ENCODE measurements at places on chromosomes 11 and 22.

- DNase-seq, result no peak
Measured at GRCh38 chr22:25722626-25723025, 19.4 kb upstream of the MYO18B start.

DNA sequence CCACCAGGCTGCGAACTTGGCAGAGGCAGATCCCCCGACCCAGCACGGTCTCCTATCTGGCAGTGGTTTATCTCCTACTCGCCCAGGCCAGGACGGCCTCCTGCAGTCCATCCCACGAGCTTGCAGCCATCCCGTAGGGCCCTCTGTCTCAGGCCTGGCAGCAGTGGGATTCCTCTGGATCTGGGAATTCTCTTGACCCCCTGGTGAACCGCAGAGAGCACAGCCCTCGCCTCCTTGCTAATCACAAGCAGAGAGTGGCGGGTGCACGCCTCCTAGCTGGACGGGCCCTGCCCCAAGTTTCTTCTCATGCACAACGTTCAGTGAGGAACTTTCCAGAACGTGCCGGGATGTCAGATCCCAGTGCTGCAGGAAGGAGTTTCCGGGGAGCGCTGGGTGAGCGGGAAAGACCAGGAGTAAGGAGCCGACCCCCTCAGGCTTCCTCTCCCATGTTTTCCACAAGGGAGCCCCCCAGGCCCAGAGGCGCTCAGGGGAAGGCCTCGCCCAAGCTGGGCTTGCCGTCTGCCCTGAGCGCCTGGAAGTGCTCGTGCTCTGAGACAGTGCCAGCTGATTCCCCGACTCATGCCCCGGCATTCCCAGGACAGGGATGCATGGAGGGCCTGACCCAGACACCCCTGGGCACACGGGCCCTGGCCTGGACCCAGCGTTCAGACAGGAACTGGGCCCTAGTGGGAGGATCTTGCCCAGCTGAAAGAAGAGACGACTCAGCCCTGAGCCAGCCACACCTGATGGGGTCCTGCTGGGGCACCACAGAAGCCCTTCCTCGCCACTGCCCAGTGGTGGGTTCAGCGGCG lies 24.6 kb downstream of the IGF2 start:
- no peak for DNase-seq

- DNase-seq, result no peak
Measured at GRCh38 chr11:115939104-115939730, 435.0 kb upstream of the CADM1 start.

DNA sequence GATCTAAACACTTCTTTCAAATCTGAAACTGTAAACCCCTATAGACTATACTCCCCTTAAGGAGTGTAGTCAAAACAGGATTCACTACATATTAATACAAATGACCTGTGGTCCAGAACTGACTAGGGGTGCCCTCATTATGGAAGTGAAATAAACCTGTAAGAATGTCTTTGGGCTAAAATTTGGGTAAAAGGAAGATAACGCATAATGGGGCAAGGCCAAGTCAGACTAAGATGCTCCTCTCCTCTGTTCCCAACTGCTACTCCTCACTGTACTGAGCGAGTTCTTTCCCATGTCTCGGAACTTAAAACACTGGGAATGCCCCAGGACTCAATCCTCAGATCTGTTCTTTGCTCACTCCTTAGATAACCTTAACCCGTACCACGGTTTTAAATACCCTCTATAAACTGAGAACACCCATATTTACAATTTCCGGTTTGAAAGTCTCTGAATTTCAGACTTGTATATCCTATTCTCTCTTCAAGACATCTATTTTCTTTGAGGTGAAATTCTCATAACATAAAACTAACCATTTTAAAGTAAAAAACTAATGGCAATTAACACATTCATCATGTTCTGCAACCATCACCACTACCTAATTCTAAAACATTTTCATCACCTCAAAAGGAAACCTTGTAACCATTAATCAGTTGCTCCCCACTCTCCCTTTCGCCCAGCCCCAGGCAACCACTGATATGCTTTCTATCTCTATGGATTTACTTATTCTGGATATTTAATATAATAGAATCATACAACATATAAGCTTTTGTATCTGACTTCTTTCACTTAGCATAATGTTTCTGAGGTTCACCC lies 4.0 kb downstream of the THAP12 start:
- no peak for DNase-seq

- no peak for DNase-seq
Measured at GRCh38 chr11:65854161-65854592, 3.8 kb downstream of the CFL1 start.

GRCh38 chr11:33769542-33769941 lies 4.8 kb downstream of the FBXO3 start:
- DNase-seq, result no peak

DNA sequence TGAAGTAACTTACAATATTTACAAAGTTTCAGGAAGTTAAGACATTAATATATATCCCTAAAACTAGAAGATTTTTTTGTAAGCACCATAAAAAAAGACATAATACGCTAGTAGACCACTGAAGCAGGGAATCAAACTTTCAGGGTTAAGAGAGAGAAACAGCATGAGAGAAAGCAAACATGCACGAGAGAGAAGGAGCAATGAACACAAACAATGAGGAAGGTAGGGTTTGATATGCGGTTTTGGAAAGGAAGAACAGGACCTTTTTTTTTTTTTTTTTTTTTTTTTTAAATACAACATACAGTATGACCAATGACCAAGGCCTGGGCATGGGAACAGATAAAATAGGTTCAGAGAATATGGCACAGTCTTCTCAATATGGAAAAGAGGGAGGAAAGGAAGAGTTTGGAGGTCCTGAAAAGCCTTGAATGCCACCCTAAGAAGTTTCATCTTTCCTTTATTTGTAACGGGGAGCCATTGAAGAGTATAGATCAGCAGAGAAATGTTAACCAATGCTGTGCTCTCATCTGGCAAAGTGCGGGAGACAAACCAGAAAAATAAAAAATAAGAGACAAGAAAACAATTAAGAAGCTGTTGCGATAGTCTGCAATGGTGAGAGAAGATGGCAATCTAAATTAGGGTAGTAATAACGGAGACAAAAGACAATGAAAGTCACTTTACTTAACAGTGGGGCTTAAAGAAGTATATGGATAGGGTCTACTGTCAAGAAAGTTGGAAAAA lies 101.0 kb downstream of the USP35 start:
- no peak for DNase-seq

- DNase-seq, result no peak
Measured at GRCh38 chr11:44454666-44455065, 110.8 kb upstream of the CD82 start.

GRCh38 chr11:79705648-79706047 lies 264.8 kb upstream of the TENM4 start:
- DNase-seq, result no peak

DNA sequence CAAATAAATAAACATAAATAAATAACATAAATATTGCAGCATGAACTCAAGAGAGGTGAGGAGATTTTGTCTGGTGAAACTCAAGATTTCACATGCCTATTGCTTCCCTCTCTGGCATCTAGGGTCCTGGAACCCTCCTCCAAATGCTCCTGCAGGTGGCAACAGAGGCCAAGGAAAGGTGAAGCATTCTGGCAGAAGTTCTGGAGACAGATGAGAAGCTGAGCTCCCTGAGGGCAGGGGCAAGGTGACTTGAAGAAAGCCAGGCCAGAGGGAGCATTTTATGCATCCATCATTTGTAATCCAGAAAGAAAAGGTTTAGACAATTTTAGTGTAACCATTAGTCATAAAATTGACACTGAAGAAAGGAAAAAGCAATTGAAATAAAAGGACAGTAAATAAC lies 64.9 kb downstream of the ENDOD1 start:
- DNase-seq, result peak; percentile 82

- DNase-seq, result no peak
Measured at GRCh38 chr11:1770528-1770927, 6.8 kb upstream of the CTSD start.

DNA sequence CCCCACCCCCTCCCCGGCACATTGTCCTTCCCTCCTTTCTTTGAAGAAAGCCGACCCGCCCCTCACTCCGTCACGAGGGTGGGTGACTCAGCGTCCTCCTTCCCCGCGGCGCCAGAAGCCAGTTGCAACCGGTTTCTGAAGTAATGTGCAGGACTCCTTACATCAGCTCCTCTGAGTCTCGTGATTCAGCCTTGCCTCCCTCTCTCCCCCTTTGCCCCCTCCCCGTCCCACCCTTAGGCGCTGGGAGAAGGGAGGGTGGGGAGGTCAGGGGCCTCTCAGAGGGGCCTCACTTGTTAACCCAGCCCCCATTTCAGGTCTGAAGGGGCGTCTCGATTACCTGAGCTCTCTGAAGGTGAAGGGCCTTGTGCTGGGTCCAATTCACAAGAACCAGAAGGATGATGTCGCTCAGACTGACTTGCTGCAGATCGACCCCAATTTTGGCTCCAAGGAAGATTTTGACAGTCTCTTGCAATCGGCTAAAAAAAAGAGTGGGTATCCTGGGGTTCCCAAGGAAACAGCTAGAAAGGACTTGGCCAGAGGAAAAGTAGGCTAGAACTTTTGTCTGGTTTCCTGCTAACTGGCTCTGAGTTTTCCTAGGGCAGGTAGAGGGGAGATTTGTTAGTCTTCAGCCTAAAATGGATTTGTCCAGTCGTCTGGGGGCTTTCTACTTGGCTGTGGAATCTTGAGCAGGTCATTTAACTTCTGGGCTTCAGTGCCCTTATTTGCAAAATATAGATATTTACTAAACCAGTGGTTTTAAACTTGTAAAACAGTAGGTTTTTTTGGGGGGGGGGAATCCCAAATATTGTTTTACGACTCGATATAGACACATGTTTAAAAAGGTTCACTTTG lies 1.1 kb downstream of the SLC3A2 start:
- peak; percentile 98 for DNase-seq

DNA sequence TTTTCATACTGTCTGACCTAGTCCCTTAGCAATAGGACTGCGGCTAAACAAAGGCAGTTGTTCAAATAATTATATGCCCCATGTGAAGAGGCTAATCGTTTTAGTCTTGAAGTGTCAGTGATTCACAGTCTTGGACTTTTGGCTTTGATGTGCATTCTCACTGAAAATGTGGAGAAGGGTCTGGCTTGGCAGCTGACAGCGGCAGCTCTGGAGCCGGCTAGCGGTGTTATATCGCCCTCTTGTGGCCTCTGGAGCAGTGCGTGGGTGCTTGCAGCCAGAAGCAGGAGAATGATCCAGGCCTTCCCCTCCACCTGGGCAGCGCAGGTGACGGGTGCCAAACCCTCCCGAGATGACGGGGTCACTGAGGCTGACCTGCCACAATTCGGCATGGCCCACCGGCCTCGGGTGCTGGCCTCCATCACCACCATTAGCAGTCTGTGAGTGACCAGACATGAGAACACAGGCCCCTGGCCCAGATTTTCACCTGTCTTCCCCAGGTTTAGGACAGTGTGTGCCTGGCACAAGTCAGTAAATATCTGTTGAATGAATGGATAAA lies 90.3 kb upstream of the PITPNB start:
- DNase-seq, result peak; percentile 84

DNA sequence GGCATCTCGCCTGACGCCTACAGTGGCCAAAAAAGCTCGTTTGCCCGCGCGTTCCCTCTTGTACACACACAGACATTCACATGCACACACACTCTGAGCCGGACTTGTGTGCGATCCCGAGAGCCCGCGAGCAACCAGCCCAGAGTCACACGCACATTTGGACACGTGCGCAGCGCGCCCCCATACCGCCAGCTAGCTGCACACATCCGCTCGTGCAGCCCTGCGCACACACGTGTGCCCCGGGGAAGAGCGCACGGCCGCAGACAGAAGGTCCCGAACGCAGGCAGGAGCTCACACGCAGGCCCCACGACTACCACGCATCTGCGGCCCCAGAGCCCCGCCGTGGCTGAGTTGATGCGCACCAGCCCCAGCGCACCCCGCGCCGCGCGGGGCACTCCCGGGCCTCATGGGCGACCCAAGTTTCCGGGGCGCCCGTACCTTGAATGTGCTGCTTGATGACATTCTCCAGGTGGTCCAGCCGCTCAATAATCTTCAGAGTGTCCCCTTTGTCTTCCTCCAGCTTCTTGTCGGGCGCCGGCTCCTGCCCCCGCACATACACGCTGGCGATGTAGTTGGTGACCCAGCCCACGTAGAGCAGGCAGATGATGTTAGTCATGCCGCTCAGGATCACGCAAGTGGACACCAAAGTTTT lies 758 bp downstream of the GALNT18 start:
- peak; percentile 44 for DNase-seq

GRCh38 chr11:112983887-112984286 lies 22.7 kb downstream of the NCAM1 start:
- no peak for DNase-seq

GRCh38 chr11:11335043-11335442 lies 18.0 kb downstream of the CSNK2A3 start:
- no peak for DNase-seq
